ENCODE measurements at places on chromosomes 5 and 9.
A peak's percentile ranks its signal among the peaks of the same experiment; 100 is the strongest.

- no peak for DNase-seq
Measured at GRCh38 chr9:86975606-86976005, 28.3 kb upstream of the GAS1 start.

GRCh38 chr9:94140791-94141790 lies 56.8 kb downstream of the PTPDC1 start:
- peak; percentile 20 for DNase-seq

DNA sequence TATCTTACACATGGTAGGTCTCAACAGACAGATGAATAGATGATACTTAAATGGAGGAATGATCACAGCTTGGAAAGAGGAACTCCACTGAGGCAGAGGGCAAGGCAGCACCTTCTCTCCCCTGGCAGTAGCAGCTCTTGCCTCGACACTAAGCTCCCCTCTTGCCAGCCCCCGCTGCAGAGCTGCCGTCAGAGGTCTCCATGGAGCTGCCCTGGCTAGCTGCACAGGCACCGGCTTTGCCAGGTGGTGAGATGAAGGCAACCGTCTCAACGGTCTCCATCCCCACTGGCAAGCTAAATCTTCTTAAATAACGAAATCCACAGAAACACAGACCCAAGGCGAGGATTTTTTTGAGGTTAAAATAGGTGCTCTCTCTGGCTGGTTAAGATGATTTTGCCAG lies 81.2 kb downstream of the CRB2 start:
- DNase-seq, result no peak

DNA sequence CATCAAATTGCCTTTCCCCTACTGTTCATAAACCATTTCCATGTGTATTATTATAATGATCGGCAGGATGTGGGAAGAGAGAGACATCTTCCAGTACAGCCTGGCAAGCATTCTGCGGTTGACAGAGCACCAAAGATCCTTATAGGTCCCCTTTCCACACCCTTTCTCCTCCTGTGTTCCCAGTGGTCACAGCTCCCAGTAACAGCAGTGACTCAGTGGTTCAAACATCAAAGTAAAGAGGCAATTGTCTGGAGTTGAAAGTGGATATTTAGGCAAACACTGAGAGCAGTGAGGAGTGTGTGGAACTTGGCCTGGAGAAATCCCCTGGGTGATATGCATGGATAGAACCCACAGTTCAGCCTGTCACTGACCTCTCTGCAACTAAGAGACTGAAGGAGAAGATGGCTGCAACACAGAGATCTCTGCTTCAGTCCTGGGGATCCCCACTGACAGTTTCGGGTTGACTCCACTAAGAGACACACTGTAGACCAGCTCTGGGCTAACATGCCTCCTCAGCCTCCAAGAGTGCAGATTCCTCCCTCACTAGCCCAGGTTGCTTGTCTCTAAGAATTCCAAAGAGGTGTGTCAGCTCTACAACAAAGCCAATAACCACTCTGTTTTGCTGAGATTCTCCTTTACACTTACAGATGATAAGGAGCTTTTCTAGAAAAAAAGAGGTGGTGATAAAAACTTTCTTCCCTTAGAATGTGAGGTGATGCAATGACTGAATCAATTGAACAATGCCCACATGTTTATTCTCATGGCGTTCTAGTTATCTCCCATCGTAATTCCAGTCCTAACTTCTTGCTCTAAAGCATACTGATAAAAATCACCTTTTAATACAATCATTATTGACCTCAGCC lies 94.4 kb upstream of the IL6ST start:
- DNase-seq, result peak; percentile 80

GRCh38 chr9:129619787-129620668 lies 873 bp downstream of the C9orf50 start:
- DNase-seq, result peak; percentile 63

DNA sequence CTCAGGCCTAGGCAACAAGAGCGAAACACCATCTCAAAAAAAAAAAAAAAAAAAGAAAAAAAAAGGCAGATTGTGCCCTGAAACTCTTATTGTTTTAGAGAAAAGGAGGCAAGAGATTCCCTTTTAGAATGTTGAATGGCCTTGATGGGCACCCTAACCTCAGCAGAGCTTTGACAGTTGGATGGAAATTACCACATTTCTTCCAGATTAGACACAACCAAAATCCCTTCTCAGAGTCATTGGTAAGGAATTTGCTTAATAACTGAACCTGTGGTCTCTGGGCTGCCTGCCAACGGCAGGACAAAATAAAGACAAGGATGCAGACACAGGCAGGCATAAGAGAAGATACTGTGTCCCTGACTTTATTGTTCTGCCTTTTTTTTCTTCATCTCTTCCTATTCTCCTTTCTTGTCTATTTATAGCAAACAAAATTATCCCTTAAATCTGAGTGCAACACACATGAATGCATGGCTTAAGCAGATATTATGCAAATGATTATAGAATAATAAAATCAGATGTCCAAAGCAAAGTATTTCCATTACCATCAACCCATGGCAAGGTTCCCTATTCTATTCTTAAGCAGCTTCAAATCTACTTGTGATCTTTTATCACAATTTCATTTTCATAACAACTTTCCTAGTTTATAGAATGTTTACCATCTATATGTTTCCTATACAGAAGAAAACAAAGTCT lies 37.3 kb upstream of the TRIO start:
- peak; percentile 98 for DNase-seq

- DNase-seq, result no peak
Measured at GRCh38 chr5:65184780-65185179, 296.9 kb downstream of the ADAMTS6 start.

DNA sequence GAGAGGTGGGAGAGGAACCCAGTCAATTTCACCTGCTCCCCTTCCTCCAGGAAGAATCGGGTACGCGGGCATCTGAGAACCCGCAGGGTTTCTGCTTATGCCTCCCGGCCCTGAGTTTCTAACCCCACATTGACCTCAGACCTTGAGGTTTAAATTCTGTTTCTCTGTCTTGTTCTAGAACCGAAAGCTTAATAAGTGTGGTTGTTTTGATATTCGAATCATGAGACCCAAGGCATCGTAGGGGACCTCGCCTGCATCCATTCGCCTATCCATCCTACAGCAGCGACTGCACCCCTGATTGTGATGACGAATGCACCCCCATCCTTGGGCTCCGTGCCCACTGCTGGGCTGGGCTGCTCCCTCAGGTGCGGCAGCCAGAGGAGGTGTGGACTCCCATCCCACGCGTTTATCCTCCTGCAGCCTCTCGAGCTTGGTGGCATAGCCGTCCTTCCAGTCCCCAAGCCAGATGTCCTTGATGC lies 80.8 kb upstream of the IER5L start:
- DNase-seq, result no peak

DNA sequence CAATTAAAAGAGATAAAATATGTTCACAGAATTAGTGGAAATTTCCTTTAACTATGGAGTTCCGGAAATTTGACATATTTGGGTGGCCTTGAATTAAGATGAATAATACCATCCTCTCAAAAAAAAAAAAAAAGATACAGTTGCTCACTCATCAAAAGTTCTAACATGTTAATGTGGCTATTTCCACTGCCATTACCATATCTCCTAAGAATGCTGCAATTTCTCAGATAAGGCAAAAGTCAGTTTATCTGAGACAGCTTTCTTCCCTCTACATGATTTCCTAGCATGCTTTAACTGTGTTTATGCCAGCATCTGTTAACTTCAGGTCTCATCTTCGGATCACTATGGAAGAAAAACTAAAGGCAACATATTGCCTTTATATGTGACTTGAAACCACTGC lies 2.6 kb downstream of the FASTKD3 start:
- DNase-seq, result no peak

DNA sequence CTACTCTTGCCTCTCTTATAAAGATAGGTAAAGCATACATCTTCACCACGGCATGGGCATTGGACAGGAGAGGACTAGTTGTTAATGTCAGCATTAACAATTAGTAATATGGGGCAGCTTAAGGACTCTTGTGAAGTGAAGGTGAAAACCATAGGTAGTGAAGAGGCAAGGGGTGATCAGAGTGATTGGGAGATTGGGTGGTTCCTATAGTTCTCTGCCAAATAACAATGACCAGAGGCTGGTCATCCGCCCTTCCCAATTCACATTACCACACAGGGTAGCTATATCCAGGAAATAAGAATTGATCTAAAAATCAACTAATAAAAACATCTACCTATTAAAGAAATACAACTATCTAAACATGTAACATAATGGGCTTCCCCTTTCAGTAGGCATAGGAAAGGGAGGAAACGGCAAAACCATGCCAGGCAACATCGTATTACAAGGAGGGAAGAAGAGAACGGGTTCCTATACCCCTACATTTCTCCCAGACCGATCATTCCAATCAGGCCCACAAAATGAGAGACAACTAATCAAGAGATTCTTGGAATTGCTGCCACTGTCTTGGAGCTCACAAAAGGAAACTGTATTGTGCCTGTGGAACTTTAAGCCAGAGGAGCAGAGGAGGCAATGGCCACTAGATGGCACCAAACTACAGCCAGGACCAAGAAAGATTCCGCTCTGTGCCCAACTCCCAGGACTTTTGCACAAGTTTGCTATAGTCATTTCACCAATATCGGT lies 121.6 kb downstream of the FBXL17 start:
- peak; percentile 78 for DNase-seq

DNA sequence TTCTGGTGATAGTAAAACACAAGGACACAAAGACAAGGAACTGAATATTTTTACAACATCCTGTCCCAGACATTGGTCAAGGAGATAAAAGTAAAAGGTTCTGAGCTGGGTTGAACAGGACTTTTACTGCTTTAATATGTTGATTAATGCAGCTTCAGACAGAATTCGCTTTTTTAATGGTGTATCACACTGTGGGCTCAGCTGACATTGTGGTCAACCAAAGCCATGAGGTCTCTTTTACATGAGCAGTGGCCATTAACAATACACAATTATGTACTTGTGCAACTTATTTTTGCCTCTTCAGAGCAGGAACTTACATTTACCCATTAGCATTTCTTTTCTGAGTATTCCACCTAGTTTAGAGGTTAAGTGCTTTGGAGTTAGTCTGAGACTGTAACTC lies 22.8 kb upstream of the ERBIN start:
- DNase-seq, result no peak

DNA sequence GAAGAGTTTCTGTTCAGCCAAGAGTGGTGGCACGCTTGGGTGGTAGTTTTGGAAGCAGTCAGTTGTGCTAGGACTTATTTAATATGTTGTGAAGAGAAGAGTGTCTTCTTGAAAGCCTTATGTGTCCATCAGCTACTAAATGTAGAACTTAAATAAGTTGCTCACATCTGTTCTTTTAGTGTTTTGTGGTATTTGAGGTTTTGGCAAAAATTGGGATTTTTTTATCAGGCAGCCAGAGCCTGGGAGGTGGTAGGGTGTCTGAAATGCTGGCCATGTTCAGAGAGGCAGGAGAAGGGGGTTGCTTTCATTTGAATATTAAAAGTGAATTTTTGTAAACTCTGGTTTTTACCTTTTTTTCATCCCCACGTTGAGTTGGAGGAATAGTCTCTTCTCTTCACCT lies 24.2 kb upstream of the ZBTB34 start:
- no peak for DNase-seq

DNA sequence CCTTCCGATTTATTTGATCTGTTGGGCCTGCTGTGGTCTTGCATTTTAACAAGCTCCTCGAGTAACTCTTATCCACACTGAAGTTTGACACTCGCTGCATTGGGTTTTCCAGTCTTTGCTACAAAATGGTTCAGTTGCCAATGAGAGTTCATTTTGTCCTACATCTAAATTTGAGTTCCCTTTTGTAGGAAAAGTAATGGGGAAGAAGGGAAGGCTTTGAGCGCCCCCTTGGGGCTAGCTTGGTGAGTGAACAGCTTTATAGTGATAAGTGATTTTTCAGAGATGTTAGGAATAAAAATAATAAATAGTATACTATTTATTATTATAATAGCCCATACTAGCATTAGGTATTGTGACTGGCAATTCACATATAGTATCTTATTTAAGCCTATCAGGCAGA lies 89.9 kb upstream of the GNAQ start:
- peak; percentile 71 for DNase-seq

DNA sequence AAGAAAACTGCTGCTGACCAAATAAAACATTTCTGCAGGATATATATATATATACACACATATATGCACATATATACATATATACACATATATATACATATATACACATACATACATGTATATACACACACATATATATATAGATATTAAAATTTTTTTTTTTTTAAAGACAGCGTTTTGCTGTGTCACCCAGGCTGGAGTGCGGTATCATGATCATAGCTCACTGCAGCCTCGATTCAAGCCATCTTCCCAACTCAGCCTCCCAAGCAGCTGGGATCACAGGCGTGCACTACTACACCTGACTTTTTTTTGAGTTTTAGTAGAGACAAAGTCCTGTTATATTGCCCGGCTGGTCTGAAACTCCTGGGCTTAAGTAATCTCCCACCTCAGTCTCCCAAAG lies 2.7 kb downstream of the MRPL22 start:
- no peak for DNase-seq

DNA sequence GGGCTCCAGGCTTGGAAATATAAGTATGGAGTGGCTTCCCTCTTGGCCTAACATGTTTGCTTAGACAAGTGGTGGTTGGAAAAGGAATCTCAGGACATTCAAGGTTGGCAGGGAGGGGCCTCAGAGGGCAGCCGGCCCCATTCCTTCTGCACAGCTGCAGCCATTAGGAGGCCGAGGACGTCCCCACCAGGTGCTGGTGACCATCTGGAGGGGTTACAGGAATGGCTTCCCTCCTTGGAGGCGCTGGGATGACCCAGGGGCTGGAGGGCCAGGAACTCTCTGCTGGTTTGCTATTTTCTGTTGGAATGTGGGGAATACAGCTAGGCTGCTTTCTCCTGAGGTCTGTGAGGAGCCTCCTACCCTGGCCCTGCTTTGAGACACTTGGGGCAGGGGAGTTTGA lies 18.5 kb downstream of the STC2 start:
- no peak for DNase-seq

- DNase-seq, result peak; percentile 38
Measured at GRCh38 chr9:73037613-73038012, 84.8 kb upstream of the ALDH1A1 start.

DNA sequence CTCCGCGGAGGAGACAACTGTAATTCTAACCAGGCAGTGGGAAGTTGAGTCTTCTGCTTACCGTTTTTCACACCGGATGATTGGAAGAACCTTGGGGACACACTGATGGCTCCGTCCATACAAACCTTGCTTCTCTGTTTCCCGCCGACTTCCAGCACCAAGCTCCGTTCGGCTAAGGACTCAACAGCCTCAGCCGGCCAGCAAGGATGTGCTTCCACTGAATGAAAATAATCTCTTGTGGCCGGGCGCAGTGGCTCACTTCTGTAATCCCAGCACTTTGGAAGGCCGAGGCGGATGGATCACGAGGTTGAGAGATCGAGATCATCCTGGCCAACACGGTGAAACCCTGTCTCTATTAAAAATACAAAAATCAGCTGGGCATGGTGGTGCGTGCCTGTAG lies 1.8 kb upstream of the EDF1 start:
- DNase-seq, result no peak

DNA sequence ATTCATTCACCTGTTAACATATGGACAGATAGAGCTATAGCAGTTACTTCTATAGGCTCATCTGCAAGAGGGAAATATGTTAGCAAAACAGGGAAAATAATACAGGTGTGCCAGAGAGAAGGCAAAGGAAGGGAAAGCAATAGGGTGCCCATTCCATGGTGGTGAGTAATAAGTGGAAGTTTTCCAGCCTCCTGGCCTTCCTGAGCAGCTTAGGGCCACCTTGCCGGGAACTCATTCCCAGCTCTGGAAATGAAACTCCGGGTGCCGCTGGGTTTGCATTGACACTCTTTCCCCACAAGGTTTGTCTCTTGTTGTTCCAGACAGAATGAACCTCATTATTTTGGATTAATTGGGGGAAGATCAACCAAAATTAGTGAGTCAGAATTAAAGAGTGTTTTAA lies 58.4 kb downstream of the SLC1A3 start:
- DNase-seq, result no peak

- DNase-seq, result no peak
Measured at GRCh38 chr5:118434522-118434921, 553.8 kb downstream of the DTWD2 start.
